Cortex of kidney (tissue), 1 donor: ENCODE measurements at places on chromosomes 13 and 19.

GRCh38 chr13:98172590-98173422 is 4.3 kb downstream of the RNF113B start:
- DNase-seq = no peak

DNA sequence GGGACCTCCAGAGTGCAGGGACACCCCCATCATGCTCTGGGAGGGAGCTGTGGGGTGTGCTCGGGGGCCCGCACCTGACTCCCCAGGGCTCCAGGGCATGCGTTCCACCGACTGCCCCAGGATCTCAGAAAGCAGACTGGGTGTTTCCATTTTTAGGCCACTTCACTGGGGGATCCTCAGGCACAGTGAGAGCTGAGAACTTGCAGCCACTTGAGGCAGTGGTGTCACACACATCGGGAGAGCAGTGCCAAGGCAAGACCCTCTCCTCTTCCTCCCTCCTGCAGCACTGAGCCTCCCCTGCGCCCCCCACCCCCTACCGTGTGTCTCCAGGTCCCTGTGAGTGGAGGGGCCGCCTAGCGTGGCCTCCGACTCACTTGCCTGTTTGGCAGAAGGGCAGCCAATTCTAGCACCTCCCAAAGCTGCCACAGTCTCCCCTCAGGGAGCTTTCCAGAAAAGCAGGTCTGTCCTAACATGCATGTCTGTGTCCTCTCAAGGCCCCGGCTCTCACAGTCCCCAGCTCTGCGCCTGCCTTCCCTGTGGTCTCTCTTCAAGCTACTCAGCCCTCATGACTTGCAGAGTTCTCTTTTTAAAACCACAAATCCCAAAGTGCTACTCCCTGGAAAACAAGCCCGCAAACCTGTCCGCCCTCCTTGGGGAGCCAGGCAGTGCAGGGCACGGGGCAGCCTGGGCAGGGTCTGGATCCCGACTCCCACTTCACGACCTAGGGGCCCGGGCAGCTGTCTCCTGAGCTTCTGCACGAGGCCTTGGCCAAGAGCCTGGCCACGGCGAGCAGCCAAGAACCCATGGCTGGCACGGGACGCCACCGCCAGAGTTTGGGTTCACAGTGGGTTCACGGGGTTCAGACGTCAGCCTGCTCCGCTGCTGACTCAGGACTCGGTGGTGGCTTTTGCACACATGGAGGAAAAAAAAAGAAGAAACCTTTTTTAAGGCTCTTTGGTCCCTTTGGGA is 94.1 kb downstream of the STK24 start:
- no peak for DNase-seq

- DNase-seq = no peak
Observed at GRCh38 chr19:47492137-47492533, 8.1 kb upstream of the KPTN start.

DNA sequence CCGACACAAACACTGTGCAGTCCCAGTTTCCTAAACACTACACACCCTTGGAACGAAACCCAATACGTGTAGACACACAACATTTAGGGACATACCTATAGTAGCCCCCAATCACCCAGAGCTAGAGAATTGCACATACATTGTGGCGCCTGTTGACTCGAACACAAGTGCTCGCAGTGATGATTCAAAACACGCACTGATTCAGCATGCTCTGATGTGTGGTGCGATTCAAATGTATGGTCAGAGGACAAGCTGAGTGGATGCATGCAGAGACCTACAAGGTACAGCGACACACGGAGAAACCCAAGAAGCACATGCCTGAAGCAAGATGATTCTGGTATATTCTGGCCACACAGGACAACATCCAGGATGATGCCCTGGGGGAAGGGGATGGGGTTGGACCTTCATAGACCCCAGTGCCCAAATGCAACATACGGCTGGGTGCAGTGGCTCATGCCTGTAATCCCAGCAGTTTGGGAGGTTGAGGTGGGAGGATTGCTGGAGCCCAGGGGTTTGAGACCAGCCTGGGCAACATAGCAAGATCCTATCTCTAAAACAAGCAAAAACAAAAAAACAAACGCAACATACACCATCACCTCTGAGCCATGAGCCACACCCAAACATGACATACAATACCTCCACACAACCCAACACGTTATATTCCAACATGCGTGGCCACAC is 997 bp upstream of the KCNN4 start:
- DNase-seq = no peak

DNA sequence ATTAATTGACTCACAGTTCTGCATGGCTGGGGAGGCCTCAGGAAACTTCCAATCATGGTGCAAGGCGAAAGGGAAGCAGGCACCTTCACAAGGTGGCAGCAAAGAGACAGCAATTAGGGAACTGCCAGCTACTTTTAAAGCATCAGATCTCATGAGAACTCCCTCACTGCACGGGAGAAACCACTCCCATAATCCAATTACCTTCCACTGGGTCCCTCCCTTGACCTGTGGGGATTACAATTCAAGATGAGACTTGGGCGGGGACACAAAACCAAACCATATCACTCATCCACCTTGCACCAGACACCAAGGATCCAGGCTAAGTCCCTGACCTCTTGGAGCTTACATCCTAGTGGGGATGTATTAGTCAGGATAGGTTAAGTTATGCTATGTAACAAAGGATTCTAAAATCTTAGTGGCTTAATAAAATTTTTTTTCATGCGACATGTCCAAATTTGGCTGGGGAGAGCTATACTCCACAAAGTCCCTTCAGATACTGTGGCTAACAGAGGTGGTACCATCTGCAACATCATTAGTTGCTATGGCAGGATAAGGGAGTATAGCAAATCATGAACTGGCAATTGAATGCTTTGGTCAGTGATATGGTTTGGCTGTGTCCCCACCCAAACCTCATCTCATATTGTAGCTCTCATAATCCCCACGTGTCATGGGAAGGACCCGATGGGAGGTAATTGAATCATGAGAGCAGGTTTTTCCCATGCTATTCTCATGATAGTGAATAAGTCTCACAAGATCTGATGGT is 8.3 kb upstream of the FAM187B start:
- DNase-seq = no peak

GRCh38 chr19:12841094-12841493 is 2.8 kb downstream of the MAST1 start:
- no peak for DNase-seq

GRCh38 chr19:1315470-1316166 is 29.9 kb downstream of the EFNA2 start:
- no peak for DNase-seq

- no peak for DNase-seq
Observed at GRCh38 chr13:79812070-79812850, 331.3 kb downstream of the NDFIP2 start.

DNA sequence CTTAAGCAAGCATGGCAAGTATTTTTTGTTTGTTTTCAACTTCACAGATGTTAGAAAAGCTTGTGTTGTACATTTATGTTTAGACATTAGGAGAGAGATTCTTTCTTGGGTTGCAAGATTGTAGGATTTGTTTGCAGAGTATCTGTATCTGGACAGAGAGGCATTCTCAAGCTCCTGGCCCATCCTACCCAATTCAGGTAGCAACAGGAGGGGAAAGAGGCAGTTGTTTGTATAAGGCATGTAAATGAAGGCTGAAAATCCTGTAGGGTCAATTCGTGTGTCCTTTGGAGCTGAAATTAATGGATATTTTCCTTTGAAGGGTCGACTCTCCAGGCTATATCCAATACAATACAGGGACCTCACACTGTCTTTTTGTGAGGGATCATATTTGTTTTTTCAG is 147.3 kb downstream of the KCNRG start:
- no peak for DNase-seq

DNA sequence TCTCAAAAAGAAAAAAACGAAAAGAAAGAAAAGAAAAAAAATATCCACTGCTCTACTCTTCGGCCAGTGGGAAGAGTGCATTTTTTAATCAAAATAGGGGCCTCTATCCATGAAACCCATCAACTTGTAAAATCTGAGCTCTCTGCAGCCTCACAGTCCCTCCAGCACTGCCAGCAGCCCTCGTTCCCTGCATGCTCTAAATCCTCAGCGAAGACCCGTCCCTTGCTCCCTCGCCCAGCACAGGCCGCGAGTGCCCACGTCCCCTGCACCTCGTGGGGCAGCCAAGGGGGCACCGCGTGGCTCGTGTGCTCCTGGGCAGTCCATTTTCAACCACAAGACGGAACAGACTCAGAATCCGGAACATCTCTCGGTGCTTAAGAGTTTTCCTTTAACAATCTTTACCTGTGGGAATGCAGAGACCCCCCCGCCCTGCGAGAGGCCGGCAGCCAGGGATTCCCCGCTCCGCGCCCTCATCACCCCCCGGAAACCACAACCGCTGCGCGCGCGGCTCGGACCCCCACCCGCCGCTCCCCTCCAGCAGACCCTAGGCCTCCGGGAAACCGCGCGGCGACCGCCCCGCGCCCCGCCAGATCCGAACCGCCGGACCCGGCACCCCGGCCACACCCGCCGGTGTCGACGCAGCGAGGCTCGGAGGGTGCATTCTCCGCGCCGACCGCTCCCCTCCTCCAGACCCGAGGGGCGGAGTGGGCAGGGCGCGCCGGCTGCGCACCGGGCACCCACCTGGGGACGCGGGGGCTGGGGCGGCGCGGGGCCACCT is 638 bp downstream of the ANKRD27 start:
- DNase-seq = no peak

DNA sequence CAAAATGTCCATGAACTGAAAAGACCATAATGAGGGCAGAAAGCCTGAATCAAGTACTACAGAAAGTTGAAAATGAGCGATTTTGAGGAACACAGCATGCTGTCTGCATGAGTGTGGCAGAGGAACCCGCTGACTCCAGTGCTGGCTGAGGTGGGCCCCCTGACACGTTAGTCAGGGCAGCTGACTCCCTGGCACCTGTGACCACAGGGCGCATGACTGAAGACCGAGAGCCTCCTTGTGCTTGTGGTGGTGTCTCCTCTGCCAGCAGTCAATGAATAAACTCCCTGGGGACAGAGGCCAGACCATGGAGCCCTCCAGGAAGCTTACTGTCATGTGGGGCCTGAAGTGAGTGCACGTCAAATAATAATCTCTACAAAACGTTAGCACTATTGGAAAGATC is 38.4 kb upstream of the VSTM2B start:
- DNase-seq = no peak

DNA sequence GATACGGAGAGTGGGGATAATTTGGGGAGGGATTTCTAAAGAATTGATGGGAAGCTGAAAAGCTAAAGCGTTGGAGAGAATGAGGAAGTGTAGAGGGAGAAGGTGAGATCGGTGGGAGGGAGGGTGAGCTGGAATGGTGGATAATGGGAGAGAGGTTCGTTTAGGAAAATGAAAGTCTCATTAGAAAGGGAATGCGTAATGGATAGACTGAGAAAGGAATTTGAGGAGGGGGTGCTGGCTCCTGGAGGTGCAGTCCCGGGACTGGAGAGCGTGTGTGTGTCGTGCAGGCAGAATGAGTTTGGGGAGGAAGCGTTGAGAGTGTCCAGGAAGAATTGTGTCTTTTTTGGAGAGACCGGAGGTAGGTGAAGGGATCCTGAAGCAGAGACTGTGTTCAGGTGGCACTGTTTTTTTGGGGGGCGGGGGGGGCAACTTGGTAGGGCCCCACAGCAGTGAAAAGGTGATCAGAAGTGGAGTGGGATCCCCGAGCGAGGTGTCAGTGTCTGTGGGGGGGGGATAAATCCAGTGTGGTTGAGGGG is 1.4 kb downstream of the ACTN4 start:
- no peak for DNase-seq

DNA sequence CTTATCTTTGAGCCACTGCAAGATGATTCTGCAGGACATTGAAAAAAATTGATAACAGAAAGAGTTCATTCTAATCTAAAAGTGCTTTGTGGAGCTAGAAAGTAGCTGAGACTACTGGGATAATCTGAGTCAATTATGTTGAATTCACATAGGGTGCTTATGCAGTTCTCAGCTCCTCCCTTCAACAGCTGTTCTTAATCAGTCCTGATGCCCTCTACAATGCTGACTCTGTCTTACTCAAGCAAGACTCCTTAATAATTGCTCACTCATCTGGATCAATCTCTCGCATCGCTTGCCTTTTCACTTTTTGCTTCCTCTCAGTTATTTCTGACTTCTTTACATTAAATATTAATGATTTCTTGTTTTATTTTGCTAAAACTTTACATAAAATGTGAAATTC is 182.1 kb downstream of the PCDH17 start:
- DNase-seq = no peak

DNA sequence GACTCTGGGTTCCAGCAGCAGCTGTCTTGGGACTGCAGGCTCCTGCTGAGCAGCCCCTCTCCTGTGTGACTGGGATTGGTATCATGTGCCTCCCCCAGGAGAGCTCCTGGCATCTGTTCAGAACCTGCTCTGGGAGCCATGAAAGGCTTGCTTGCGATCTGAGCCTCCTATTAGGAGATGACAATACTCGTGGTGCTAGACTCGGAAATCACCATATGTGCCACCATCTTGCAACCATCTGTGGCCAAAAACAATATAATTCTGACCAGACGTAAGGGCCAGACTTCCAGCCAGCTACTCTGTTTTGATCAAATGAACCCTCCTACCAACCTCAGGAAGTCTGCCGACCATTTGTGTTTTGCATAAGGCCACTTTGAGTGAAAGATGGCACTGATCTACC is 484.7 kb downstream of the IRS2 start:
- DNase-seq = no peak

DNA sequence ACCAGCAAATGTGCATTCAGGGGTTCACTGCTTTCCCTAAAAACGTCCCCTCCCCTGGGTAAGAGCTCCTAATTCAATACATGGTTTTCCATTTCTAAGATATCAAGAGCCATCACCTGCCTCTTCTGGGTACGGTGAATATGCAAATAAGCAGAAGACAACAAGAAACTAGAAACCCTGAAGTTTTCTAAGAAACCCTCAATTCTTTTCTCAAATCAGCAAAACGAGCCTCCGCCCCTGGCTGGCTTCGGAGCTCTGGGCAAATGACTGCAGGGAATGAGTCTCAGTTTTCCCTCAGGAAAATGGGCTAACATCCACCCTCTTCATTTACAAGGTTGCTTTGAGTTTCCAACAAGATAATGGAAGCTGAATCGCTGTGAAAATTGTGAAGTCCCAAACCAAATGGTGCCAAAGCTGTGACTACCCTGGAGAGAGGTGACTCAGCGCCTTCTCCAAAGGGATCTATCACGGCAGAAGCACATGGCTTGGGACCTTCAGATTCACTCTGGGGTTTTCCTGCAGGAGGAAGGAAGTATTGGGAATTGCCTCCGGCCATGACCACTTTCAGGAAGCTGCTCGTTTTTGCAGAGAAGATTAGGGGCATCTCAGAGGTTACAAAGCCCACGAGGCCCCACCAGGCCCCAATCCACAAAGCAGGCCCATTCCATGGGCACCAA is 26.6 kb downstream of the KLF2 start:
- no peak for DNase-seq

DNA sequence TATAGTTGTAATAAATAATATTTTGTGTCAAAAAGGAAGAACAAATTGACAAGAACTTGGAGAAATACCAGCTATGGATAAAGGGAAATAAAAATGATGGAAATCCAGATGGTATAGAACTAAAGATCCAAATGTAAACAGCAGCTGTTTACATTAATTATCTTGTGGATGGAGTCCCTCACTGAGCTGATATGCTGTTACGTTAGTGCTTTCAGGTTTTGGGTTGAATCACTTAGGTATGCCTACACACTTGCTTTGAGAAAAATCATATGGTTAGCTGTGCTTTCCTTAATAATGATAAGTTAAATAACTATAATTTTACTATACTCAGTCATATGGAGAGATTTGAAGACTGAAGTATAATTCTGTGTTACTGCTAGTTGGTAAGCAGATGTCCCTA is 27.7 kb downstream of the WASF3 start:
- DNase-seq = no peak

GRCh38 chr13:106623799-106624460 is 56.0 kb upstream of the ARGLU1 start:
- DNase-seq = no peak

- DNase-seq = no peak
Observed at GRCh38 chr19:953445-954271, 27.8 kb downstream of the ARID3A start.

- DNase-seq = no peak
Observed at GRCh38 chr13:112962911-112963625, 5.9 kb upstream of the MCF2L start.
